ENCODE measurements at places on chromosomes 3 and 15.

GRCh38 chr3:150365132-150365604 lies 42.9 kb upstream of the TSC22D2 start:
- no peak for DNase-seq

GRCh38 chr3:46860017-46860809 lies 3.0 kb downstream of the MYL3 start:
- no peak for DNase-seq

GRCh38 chr3:110027446-110028080 lies 690.2 kb upstream of the DPPA4 start:
- DNase-seq = no peak

GRCh38 chr3:31027914-31028313 lies 133.5 kb upstream of the GADL1 start:
- DNase-seq = no peak

- no peak for DNase-seq
These were observed 207.0 kb upstream of the NSMCE3 start for GRCh38 chr15:29476503-29477080.

DNA sequence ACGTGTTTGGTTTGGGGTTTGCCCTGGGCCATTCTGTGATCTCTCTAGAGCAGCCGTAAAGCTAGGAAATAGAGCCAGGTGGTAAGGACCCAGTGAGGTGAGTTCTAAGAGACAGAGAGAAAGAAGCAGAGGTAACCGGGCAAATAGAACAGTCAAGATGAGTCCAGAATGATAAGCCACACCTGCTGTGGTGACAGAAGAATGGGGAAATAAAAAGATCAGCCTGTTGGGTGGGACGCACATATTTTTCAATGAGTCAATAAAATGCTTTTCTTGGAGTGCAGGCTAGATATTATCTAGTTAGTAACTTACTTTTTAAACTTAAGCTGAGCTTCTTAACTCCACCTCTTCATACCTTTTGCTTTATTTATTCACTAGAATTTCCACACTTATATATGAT lies 135.0 kb downstream of the NFKBIZ start:
- DNase-seq = no peak

DNA sequence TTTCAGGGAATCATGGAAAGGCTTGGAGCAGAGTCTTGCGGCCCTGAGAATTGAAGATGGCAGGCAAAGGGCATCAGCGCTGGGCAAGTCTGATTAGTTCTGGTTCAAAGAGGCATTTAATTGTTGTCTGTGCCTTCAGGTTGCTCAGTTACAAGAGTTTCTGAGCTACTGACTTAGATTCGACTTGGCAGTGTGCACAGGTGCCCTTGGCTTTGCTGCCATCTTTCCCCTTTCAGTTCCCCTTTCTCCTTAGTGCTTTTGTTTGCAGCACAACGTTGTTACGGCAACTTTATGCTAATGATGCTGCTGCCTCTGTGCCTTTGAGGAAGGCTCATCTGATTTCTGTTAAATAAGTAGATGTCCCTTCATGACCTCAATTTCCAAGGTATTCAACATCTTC lies 12.5 kb downstream of the P2RY14 start:
- DNase-seq = no peak

DNA sequence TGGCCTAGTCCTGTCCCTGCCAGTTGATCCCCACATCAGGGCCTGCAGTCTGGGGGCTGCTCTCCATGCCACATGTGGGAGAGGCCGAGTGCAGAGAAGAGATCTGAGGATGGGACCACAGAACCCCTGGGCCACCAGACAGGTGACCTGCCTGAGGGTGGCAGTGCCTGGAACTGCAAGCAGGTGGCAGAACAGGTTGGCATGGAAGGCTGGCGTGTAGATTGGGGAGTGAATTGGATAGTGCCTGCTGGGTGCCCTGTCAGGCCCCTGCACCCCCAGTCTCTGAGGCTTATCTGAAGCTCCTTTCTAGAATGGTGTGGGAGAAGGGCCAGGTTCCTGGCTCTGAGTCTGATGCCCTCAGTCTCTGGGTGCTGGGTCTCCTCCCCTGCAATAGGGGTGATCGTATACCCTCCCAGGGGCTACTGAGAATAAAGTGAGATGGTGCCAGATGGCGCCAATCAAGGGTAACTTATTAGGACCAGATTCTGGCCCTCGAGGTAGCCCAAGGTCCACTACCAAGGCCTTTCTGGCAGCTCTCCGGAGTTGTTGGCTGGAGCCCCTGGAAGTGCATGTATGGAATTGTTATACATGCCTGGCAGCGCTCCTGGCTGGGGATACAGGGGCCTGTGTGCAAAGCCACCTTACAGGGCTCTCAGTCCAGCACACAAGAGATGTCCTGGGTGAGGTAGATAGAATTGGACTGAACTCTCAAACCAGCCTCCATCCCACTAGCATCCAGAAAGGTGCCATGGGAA lies 15.7 kb downstream of the C3orf18 start:
- DNase-seq = no peak

- no peak for DNase-seq
These were observed 14.1 kb downstream of the KCNMB3 start for GRCh38 chr3:179236669-179237301.

DNA sequence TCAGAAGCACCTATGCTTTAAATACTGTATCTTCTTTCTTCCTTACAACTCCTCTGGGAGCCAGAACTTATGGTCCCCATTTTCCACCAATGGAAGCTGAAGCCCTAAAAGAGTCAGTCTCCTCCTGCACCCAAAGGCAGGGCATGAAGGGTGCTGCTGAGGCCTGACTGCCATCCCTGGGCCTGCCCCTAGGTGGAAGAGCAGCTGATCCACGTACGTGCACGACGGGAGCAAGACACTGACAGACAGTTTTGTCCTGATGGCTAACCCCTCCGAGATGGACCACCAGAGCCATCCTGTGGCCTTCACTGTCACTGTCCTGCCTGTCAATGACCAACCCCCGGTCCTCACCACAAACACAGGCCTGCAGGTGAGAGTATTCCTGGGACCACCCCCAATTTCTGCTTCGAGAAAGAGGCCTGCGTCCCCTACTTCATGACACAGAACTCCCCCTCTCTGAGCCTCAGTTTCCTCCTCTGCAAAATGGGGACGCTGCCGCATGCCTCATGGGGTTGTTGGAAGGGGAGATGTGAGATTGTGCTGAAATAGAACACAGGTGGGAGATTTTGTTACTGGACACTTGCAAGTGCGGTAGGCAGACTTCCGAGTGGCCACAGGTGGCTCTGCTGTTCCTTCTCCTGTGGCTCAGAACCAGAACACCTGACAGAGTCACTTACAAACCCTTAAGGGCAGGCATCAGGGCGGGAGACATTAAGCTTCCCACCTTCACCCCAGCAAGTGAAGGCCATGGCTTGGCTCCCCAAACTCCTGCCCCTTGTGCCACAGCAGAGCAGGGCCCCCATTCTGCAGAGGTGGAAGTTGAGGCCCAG lies 175.4 kb downstream of the TBC1D2B start:
- no peak for DNase-seq

- DNase-seq = no peak
These were observed 11.7 kb upstream of the LYZL4 start for GRCh38 chr3:42421818-42422796.

- no peak for DNase-seq
These were observed 849 bp upstream of the HDAC11 start for GRCh38 chr3:13479332-13479581.

DNA sequence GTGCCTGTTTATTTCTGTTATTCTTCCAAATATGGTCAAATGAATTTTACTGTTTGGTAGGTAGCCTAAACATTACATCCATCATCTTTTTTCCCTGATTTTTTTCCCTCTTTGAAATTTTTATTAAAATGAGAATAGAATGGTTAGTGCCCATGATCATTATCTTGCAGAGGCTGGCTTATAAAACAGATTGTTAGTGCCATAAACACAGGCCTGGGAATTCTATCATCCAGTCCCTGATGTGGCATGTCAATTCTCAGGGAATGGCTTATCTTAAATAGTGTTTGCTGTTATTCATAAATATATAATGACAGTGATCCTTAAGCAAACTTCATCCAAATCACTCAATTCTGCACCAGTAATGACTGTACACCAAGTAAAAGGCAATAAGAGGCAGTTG lies 207.3 kb downstream of the TUSC7 start:
- DNase-seq = no peak

DNA sequence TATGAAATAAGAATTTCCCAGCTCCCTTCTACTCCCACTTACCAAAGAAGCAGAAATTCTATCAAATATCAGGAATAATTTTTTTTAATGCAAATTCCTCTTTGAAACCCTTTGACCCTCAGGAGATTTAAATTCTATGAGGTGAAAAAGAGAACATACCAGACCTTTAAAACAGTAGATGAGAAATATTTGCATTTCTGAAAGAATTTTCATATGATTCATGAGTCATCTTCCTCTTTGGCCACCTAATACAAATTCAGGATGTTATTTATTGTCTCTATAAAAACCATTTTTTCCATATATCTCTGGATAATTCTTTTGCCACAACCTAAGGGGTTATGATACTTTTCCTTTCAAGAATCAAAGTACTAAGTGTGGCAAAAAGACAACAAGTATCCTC lies 67.3 kb upstream of the ST3GAL6 start:
- no peak for DNase-seq

GRCh38 chr3:24290596-24290995 lies 204.1 kb downstream of the THRB start:
- DNase-seq = no peak

DNA sequence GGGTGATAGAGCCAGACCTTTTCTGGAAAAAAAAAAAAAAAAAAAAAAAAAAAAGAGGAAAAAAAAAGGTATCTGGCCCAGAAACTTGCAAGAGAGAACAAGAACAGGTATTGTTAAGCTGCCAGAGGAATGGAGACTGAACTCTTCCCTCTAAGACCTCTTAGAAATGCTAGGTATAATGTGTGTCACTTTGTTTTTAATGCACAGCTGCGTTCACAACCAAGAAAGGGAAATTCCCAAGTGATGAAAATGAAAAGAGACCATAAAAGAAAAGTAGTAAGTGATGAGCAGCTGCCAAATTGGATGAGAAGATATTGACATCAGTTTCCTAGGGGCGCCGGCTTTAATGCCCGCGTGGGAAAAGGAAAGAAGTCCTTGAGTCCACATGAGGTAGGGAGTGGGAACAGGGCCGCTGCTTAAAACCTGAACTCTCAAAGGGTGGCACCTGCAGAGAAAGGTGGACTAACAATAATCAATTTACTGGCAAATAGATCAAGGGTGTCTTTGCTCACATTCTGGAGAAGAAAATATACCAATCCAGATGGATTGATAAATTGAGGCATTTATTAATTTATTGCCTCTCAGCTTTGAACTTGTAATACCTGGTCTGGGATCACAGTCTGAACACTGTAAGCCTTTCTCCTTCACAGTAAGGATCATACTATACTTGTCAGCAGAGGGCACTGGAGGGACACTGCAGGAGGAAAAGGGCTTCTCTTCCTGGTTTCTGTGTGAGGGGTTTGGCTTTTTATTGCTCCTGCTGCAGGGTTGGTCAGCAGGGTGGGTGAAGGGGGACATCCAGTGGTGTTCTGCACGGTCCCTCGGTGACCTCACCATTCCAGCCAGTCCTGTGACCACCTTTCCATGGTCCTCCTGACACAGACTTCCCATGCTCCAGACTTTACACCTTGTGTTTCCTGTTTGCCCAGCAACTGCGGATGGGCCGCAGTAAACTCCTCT lies 131.6 kb downstream of the AQP9 start:
- peak; percentile 52 for DNase-seq

DNA sequence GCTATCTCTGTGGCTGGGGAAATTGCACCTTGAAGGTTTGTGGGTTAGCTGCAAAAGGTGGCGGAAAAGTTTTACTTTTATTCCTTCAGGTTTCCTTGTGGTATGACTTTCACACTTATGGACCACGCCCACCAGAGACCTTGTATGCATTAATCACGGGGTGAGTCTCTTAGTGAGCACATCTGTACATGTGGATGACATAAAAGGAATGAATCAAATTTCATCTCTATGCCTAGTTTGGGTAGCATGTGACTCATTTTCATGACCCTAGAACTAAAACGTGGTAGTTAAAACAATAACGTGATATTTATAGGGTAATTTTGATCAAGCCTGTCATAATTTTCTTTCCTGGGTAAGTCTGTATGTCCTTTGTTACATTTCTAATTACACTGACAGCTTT lies 141.7 kb downstream of the PDCD6IP start:
- DNase-seq = no peak

GRCh38 chr15:65095011-65095746 lies 18.6 kb downstream of the KBTBD13 start:
- no peak for DNase-seq

GRCh38 chr3:35946854-35947515 lies 307.7 kb downstream of the ARPP21 start:
- DNase-seq = no peak

GRCh38 chr3:62073038-62073437 lies 300.3 kb downstream of the FEZF2 start:
- no peak for DNase-seq

DNA sequence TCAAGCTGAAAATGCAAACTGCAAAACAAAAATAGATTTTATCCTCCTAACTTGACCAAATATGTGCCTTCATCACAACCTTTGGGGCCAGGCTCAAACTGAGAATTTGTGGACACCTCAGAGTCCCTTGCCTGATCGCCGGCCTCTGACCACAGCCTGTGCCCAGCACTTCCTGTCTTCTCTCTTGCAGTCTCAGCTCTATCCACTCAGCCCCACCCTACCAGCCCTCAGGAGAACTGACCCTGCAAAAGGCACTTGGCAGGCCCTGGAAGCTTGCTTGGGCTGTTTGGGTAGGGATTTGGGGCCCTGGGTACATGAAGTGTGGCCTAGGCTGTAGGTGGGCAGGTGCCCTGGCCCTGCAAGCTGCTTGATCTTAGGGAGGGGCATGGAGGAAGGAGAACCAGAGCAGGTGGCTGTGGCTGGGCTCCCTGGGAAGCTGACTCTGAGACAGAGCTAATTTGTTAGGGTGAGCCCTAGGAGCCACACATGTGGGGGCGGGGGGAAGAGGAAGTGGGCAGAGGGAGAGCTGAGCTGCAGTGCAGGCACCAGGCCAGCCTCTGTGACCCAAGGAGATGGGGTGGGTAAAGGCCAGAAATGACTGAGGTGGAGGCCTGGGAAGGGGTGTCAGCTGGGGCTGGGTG lies 8.6 kb downstream of the CLEC3B start:
- no peak for DNase-seq

GRCh38 chr3:23052208-23052607 lies 150.9 kb upstream of the UBE2E2 start:
- no peak for DNase-seq

- DNase-seq = no peak
These were observed 158.0 kb upstream of the P2RY1 start for GRCh38 chr3:152676810-152677379.

- no peak for DNase-seq
These were observed 433.1 kb downstream of the EPHB1 start for GRCh38 chr3:135228201-135228600.

GRCh38 chr3:55549177-55549576 lies 62.1 kb upstream of the WNT5A start:
- no peak for DNase-seq

All from right lung (tissue), 10 donors.